Renal cortical epithelial cell (primary cell): ENCODE measurements at places on chromosomes 11 and 22. TPM values are rescaled to one million over a fixed set of nuclear protein-coding genes. Genes with fewer than 3 reads are reported as not detected.

Gene KRTAP5-2
- not detected in 2 replicates for total RNA-seq

Gene USP35
- total RNA-seq: 6.8 and 12.4 TPM in 2 replicates

Gene SCUBE1
- 0.10 TPM in 1 of 2 replicates, not detected in the other for total RNA-seq

Gene NLRP14
- 0.10 TPM in 1 of 2 replicates, not detected in the other for total RNA-seq

Gene UCP2
- total RNA-seq: 13.7 and 48.6 TPM in 2 replicates

Gene DLG2
- 0.85 TPM in 1 of 2 replicates, not detected in the other for total RNA-seq

Gene ENTHD1
- total RNA-seq: not detected in 2 replicates

Gene GRM5
- under 0.01 and 0.15 TPM in 2 replicates for total RNA-seq

Gene MUC6
- not detected in 2 replicates for total RNA-seq

Gene FOLR3
- 1.9 and 7.6 TPM in 2 replicates for total RNA-seq

Gene NXPE4
- total RNA-seq: not detected in 2 replicates

Gene MS4A14
- not detected in 2 replicates for total RNA-seq

Gene APOA5
- total RNA-seq: not detected in 2 replicates

Gene CTSF
- 6.6 and 46.7 TPM in 2 replicates for total RNA-seq

Gene PKDREJ
- not detected in 2 replicates for total RNA-seq

Gene LARGE2
- total RNA-seq: 0.40 and 1.2 TPM in 2 replicates

Gene HINFP
- total RNA-seq: 11.5 and 20.8 TPM in 2 replicates

Gene HORMAD2
- 1.0 TPM in 1 of 2 replicates, not detected in the other for total RNA-seq

Gene FGF19
- not detected in 2 replicates for total RNA-seq

Gene KDM4D
- 0.94 and 1.6 TPM in 2 replicates for total RNA-seq

Gene GGT5
- total RNA-seq: 0.10 TPM in 1 of 2 replicates, not detected in the other
